ENCODE measurements at places on chromosomes 2 and 18.

DNA sequence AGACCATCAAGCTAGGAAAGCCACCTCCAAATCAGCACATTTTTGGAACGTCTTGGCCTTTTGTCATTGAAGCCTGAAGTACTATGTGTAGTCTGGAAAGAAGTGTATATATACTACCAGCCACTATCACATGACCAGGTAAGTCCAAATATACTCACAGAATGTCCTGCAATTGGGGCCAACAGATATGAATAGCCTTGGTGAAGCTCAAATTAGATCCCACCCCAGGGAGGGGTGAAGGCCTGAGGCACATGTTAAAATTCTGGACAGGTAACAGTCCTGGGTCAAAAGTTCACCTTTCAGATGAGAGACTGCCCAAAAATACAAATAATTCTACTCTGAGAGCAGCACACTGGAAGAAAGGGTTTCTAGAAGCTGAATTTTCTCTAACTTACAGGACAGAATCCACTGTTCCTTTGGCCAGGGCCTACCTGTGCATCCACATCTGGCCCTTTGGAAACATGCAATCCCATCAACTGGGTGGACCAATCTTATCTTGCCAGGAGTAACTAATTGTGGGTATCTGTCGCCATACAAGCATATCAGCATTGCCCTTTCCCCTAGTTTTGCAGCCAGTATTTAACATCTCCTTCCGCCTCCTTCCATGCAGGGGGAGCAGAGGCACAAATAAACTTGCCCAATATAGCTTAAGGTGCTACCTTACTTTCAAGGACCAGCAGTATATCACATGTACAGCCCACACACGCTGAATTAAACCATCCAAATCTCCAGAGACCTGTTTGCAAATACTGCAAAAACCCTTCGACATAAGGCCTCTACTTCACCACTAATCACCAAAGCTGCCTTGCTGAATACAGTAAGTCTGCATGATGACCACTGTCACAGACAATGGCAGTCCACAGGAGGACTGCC is 67.8 kb downstream of the EIF5B start:
- no peak for DNase-seq

GRCh38 chr2:18749912-18750526 is 160.7 kb upstream of the NT5C1B start:
- peak; percentile 4 for DNase-seq

DNA sequence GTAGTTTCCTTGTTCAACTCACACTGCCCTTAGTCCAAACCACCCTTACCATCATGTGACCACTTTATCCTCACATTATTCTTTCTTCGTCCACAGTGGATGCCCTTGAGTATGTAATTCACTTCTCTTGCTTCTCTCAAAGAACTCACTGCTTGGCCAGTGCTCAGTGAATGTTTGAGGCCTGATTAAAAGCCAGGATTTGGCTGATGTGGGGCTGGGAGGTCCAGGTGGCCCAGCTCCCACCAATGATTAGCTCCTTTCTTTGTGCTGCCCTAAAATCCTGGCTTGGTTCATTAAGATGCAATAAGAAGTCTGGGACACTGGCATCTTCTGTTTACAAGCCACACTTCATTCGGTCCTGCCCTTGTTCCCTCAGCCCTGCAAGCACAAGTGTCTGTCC is 97.8 kb upstream of the CELF4 start:
- no peak for DNase-seq

- no peak for DNase-seq
Observed at GRCh38 chr2:14540015-14540414, 92.5 kb upstream of the LRATD1 start.

GRCh38 chr2:212528106-212528856 is 10.3 kb downstream of the ERBB4 start:
- DNase-seq: no peak
